Glutamatergic neuron (in vitro differentiated cells): ENCODE measurements at places on chromosomes 12 and 14.

DNA sequence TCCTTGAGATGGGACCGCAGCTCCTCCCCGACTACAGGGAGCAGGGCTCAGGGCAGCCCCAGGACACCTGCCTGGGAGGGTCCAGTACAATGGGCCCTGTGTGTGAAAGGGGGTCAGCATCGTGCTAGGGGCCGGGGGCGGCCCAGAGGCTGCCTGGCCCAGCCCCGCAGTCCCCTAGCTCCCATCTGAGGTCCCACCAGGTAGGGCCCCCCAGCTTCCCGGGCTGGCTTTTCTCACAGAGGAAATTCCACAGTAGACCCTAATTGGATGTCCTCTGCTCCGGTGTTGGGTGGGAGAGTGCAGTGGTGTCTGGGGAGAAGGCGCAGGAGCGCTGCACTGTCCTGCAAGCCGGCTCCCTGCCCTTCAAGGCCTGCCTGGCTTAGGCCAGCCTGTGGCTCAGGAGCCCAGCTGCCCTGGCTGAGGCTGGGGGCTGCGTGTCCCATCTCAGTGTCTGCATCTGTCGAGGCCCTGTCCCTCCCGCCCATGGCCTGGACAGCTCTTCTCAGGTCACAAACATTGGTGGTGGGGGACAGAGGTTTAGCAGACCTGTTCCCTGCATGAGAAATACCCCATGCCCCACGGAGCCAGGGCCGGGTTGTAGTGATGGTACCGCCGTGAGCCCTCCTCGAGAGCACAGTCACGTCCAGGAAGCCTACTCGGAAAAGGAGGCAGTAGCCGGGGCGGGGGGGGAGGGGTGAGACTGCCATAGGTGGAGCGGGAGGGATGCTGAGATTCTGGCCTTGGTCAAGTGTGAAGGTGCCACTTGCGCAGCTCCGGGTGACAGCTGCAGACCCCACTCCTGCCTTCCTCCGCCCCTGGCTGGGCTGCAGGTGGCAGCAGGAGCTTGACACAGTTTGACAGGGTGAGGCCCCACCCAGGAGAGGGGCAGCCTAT, 11.6 kb downstream of the HIP1R start:
- no peak for DNase-seq

DNA sequence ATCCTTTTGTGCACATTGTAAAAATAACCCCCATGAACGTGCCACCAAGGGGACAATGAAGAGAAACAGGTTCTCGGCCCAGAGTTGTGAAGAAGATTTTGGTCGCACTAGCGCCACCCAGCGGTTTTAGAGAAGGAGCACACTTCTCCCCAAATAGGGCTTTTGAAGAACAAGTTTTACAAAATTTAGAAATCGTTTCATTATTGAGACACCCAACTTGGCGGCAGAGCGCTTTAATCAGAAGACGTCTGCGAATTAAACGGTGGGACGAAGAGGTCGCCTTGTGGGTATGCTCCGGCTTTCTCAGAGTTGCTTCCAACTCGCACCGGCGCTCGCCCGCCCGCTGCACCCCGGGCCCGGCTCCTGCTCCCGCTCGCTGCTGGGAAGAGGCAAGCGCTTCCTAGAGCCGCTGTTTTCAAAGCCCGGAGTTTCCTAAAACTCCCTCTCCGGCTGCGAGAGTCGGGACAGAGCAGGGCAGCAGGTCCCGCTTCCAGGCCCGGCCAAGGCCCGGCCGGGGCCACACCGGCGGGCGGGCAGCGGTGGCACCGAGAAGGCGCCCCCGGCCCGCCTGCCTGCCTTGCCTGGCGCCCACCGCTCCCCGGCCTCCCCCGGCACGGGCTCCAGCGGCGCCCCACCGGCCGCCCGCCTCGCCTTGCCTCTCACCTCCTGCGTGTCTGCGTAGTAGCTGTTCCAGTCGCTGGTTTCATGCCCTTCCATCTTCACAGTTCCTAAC, 645 bp downstream of the FOXA1 start:
- peak; percentile 81 for DNase-seq

GRCh38 chr12:31220061-31220460, 105.9 kb downstream of the SINHCAF start:
- no peak for DNase-seq

- no peak for DNase-seq
These were observed 59.9 kb downstream of the MGST1 start for GRCh38 chr12:16407346-16407745.

- DNase-seq = no peak
These were observed 147.1 kb upstream of the PLEKHA5 start for GRCh38 chr12:18982226-18982949.

DNA sequence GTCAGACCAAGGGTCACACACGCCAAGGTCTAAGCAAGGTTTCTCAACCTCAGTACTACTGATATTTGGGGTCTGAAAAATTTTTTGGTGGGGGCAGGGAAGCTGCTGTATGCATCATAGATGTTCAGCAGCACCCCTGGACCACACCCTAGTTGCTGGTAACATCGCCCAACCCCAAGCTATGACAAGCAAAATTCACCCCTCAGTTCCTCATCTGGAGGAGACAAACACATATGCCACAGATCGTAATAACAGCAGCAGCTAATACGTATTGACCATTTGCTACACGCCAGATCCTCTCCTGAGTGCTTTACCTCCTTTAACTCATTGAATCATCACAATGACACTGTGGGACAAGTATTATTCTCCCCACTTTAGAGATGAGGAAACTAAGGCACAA, 46.4 kb downstream of the ACTN1 start:
- DNase-seq = no peak

- DNase-seq = no peak
These were observed 51.6 kb downstream of the GPHB5 start for GRCh38 chr14:63267171-63267570.

- DNase-seq = no peak
These were observed 178.5 kb downstream of the SLC35F4 start for GRCh38 chr14:57687416-57687815.

- DNase-seq = no peak
These were observed 4.4 kb upstream of the KRT75 start for GRCh38 chr12:52438305-52439301.

- no peak for DNase-seq
These were observed 5.1 kb downstream of the C12orf56 start for GRCh38 chr12:64385468-64385867.

DNA sequence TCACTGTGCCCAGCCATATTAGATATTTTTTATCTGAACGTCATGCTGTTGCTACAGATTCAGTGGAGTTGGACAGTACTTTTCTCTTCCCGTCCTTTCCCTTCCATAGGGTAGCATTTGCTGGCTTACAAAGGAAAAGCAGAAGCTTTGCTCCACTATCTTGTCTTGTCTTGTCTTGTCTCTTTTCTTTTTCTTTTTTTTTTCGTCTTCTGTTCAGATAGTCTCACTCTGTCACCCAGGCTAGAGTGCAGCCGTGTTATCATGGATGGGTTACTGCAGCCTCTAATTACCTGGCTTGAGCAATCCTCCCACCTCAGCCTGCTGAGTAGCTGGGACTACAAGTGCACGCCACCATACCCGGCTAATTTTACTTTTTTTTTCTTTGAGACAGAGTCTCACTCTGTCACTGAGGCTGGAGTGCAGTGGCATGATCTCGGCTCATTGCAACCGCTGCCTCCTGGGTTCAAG, 21.1 kb downstream of the OR10G3 start:
- no peak for DNase-seq

- DNase-seq = no peak
These were observed 29.0 kb downstream of the PTPRB start for GRCh38 chr12:70608184-70608583.

- no peak for DNase-seq
These were observed 81.0 kb upstream of the PLEKHG7 start for GRCh38 chr12:92621833-92622232.

DNA sequence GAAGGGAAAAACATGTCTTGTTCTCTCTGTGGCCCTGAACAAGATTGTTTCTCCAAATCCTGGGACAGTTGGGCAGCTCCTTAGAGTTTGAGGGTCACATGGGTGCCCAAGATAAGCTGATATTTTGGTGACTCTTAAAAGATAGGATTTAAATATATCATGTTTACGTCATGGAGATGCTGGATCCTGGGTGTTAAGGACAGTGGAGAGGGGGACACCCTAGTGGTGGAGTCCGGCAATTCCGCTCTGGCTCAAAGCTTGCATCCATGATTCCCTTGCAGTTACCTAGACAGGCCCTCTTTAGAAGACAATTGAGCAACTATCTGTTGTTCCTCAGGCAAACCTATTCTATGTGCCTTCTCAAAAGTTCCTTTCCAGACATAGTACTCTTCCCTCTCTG, 101.8 kb downstream of the CMKLR1 start:
- peak; percentile 30 for DNase-seq

- DNase-seq = no peak
These were observed 21.3 kb downstream of the DTX1 start for GRCh38 chr12:113077859-113078255.

GRCh38 chr12:55362675-55363074, at the start of gene OR6C75:
Gene OR6C75 (plus strand): TSS chr12:55362975. CDS start chr12:55365111, 2,136 bp downstream.
- no peak for DNase-seq
